ENCODE measurements at places on chromosomes 2 and 18. TPM values are rescaled to one million over a fixed set of nuclear protein-coding genes. Genes with fewer than 3 reads are reported as not detected.

GRCh38 chr2:217165547-217165946 lies 305.7 kb upstream of the TNP1 start:
- no peak for DNase-seq
- no peak overlapping the region for H3K4me3 ChIP-seq
- H3K36me3 ChIP-seq: no peaks in the 10 kb centered on the region
- H3K27me3 ChIP-seq: no peaks in the 10 kb centered on the region
- H3K27ac ChIP-seq: no peak overlapping the region

GRCh38 chr2:216492597-216493333 lies 5.9 kb upstream of the RPL37A start:
- H3K27me3 ChIP-seq: no peaks in the 10 kb centered on the region
- peaks cover 49% of the 10 kb centered on the region for H3K4me1 ChIP-seq
- peak overlapping the region; percentile 77 for H3K27ac ChIP-seq
- peak overlapping the region; percentile 4 for H3K4me3 ChIP-seq

GRCh38 chr18:75753753-75754152 lies 326.2 kb upstream of the SMIM21 start:
- H3K27ac ChIP-seq: no peak overlapping the region
- H3K4me3 ChIP-seq: no peak overlapping the region
- H3K36me3 ChIP-seq: no peaks in the 10 kb centered on the region
- H3K27me3 ChIP-seq: no peaks in the 10 kb centered on the region
- H3K4me1 ChIP-seq: no peaks in the 10 kb centered on the region
- no peak for DNase-seq

DNA sequence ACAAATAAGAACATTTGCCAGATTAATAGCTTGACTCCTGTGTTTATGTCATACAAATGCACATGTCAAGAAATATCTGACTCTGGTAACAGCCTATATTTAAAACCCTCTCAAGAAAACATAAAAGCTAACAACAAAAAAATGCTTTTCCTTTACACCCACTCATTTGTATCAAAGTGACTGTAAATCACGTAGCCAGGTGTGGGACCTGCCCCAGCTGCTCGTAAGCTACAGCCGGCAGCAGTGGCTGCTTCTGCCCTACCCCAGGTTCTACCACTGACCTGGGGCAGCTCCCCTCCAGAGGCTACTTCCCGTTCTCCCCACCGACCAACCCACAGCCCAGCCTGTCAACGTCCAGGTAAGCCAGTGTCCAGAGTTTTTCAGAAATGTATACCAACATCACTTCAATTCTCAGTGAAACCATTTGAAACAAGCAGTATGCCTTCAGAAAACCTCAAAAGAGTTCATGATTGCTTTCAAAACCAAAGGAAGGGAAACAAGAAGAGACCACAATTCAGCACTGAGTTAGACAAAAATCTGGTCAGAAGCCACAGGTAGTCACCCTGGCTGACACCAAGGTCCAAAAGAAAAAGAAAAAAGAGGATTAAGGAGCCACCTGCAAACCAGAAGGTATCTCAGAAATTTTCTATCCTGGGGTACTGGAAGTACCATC lies 40.4 kb downstream of the KIDINS220 start:
- peaks cover 5% of the 10 kb centered on the region for H3K36me3 ChIP-seq
- no peak overlapping the region for H3K4me3 ChIP-seq
- no peaks in the 10 kb centered on the region for H3K27me3 ChIP-seq
- DNase-seq: no peak

GRCh38 chr2:197191177-197191939 lies 119.2 kb downstream of the ANKRD44 start:
- no peaks in the 10 kb centered on the region for H3K4me1 ChIP-seq
- H3K27ac ChIP-seq: no peak overlapping the region
- H3K36me3 ChIP-seq: no peaks in the 10 kb centered on the region
- H3K4me3 ChIP-seq: no peak overlapping the region
- no peaks in the 10 kb centered on the region for H3K27me3 ChIP-seq

- peak overlapping the region; percentile 18 for H3K27ac ChIP-seq
- H3K4me1 ChIP-seq: peaks cover 13% of the 10 kb centered on the region
- peak overlapping the region; percentile 12 for H3K4me3 ChIP-seq
- peaks cover 21% of the 10 kb centered on the region for H3K36me3 ChIP-seq
- DNase-seq: peak; percentile 62
Observed at GRCh38 chr2:85053802-85054201, 79.4 kb upstream of the TCF7L1 start.

GRCh38 chr2:37196320-37197195 lies at the start of gene CEBPZOS:
TSS of gene CEBPZOS (plus strand) at chr2:37196496. CDS start at chr2:37199705, 3,209 bp downstream.
- H3K4me1 ChIP-seq: peaks cover 10% of the 10 kb centered on the region
- H3K36me3 ChIP-seq: peaks cover 8% of the 10 kb centered on the region
- peak; percentile 58 for DNase-seq
- peak within 1 kb of the TSS; percentile 80 for H3K27ac ChIP-seq
- H3K4me3 ChIP-seq: peak within 1 kb of the TSS; percentile 88

DNA sequence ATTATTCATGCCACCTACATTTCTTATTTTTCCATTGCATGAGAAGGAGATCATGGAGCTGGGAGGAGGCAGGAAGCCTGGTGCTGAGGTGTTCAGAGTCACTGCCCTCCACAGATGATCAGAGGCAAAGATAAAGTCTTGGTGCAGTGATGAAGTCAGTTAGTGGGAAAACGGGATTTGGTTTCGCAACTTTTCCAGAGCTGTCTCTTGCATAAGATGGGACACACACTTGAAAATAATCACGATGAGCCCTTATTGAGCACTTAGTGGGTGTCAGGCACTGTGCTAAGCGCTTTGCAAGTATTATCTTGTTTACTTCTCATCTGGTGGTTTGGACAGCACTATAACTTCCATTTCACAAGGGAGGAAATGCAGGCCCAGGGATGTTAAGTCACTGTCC lies 222.1 kb upstream of the SMAD2 start:
- no peaks in the 10 kb centered on the region for H3K36me3 ChIP-seq
- no peak overlapping the region for H3K27ac ChIP-seq

- peaks cover 3% of the 10 kb centered on the region for H3K4me1 ChIP-seq
- DNase-seq: peak; percentile 48
- no peak overlapping the region for H3K27ac ChIP-seq
- no peaks in the 10 kb centered on the region for H3K27me3 ChIP-seq
- no peaks in the 10 kb centered on the region for H3K36me3 ChIP-seq
Observed at GRCh38 chr2:174654419-174654941, 56.9 kb upstream of the WIPF1 start.

DNA sequence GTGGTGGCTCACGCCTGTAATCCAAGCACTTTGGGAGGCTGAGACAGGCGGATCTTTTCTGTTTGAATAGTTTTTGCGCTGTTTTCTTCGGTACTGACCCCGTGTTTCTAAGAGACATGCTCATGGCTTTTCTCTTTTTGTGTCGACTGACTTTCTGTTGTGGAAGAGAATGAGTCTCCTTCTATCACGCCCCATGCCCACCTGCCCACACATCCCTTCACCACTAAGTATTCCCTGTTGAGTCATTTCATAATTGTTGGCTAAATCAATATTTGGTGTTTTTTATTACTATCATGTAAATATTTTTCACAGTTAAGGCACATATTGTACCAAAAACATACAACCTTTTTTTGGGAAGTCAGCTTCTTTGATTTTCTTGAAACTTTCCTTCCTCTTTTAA lies 198.8 kb upstream of the TWIST2 start:
- no peaks in the 10 kb centered on the region for H3K36me3 ChIP-seq
- no peaks in the 10 kb centered on the region for H3K27me3 ChIP-seq
- no peak for DNase-seq
- H3K4me1 ChIP-seq: peaks cover 4% of the 10 kb centered on the region
- no peak overlapping the region for H3K4me3 ChIP-seq

GRCh38 chr2:44137872-44138551 lies 30.7 kb upstream of the PPM1B start:
- no peak overlapping the region for H3K4me3 ChIP-seq
- no peaks in the 10 kb centered on the region for H3K27me3 ChIP-seq
- peaks cover 16% of the 10 kb centered on the region for H3K4me1 ChIP-seq
- H3K36me3 ChIP-seq: no peaks in the 10 kb centered on the region
- DNase-seq: no peak

DNA sequence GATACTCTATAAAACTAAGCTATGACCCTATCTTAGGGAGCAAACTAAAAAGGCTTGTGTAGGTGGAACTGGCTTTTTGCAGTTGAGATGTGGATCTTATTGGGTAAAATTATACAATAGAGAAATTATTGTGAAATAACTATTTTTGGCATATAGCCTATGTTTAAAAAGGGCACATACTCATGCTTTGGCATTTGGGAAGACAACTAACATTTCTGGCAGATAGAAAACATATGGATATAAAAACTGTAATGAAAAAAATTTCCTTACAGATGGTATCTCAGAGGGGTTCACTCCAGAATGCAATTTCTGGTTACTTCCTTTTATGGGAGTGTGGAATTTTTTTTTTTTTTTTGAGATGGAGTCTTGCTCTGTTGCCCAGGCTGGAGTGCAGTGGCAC lies 120.1 kb upstream of the CCDC195 start:
- no peak overlapping the region for H3K27ac ChIP-seq
- DNase-seq: no peak
- H3K27me3 ChIP-seq: no peaks in the 10 kb centered on the region
- no peak overlapping the region for H3K4me3 ChIP-seq

DNA sequence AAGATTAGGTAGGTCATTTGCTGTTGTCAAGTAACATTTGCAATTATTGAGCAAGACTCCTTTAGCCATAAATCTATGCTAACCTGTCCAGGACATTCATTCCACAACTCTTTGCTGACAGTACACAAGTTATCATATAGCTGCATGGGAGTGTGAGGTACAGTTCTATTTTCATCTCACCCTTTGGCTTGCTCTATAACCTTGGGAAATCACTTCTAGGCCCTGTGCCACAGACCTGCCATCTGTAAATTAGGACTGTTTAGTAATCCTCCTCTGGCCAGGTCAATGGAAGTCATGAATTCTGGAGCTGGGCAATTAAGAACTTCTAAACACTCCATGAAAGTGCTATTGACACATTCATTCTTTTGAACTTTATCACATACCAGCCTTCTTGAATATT lies 34.6 kb upstream of the PAIP2B start:
- peaks cover 18% of the 10 kb centered on the region for H3K27me3 ChIP-seq
- H3K4me3 ChIP-seq: no peak overlapping the region
- H3K36me3 ChIP-seq: no peaks in the 10 kb centered on the region
- no peaks in the 10 kb centered on the region for H3K4me1 ChIP-seq
- no peak for DNase-seq

- no peak overlapping the region for H3K4me3 ChIP-seq
- H3K27ac ChIP-seq: no peak overlapping the region
- DNase-seq: no peak
Observed at GRCh38 chr2:241155936-241156335, 5.7 kb downstream of the PPP1R7 start.

DNA sequence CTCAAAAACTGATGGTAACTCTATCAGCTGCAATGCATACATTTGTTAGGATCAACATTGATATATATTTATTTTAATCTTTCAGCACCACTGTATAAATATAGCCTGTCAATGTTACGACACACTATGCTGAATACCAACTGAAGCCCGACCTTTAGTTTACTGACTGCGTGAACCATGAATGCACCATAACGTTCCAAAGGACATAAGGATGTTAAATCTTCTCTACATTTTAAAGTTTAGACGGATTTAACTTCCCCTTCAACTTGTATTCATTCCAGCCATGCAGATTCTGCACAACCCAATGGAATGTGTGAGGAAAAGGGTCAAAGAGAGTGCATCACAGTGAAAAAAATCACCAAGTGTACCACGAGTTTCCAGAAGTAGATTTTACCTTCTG lies 489.5 kb downstream of the IRS1 start:
- H3K4me1 ChIP-seq: no peaks in the 10 kb centered on the region
- no peak overlapping the region for H3K27ac ChIP-seq
- no peaks in the 10 kb centered on the region for H3K36me3 ChIP-seq
- peak; percentile 47 for DNase-seq
- no peak overlapping the region for H3K4me3 ChIP-seq

DNA sequence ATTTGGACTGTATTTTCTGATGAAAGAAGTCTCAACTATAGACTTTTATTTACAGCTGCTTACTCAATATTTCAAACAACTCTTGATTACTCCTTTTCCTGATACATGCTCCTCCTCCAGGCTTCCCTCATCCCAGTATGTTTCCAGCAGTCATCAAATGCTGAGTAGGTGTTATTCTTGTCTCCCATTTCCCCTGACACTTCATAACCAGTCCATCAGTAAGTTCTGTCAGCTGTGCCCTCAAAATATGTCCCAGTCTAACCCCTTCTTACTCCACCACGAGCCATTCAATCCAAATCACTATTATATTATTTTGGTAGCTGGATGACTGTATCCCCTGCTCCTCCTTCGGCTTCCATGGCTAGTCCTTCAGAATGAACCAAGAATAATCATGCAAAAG lies 189.1 kb upstream of the DTNA start:
- H3K4me3 ChIP-seq: no peak overlapping the region
- H3K27me3 ChIP-seq: no peaks in the 10 kb centered on the region
- no peak for DNase-seq
- no peak overlapping the region for H3K27ac ChIP-seq
- H3K4me1 ChIP-seq: no peaks in the 10 kb centered on the region

- peaks cover 33% of the 10 kb centered on the region for H3K36me3 ChIP-seq
- H3K27me3 ChIP-seq: no peaks in the 10 kb centered on the region
- no peaks in the 10 kb centered on the region for H3K4me1 ChIP-seq
- no peak overlapping the region for H3K27ac ChIP-seq
- no peak for DNase-seq
Observed at GRCh38 chr2:30161929-30162706, 15.3 kb downstream of the YPEL5 start.

- no peaks in the 10 kb centered on the region for H3K4me1 ChIP-seq
- no peak overlapping the region for H3K27ac ChIP-seq
- H3K4me3 ChIP-seq: no peak overlapping the region
- no peaks in the 10 kb centered on the region for H3K36me3 ChIP-seq
- DNase-seq: no peak
Observed at GRCh38 chr2:53994818-53995808, 24.3 kb upstream of the PSME4 start.

DNA sequence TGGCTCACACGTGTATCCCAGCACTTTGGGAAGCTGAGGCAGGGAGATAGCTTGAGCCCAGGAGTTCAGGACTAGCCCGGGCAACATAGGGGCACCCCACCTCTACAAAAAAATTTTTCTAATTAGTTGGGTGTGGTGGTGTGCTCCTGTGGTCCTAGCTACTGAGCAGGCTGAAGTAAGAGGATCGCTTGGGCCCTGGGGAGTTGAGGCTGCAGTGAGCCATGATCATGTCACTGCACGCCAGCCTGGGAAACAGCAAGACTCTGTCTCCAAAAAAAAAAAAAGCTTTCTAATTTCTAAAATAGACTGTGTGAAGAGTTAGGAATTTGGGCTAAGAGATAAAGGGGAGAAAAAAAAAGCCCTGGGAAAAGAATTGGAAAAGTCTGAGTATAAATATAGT lies 51.9 kb upstream of the NAB1 start:
- H3K4me3 ChIP-seq: no peak overlapping the region
- no peaks in the 10 kb centered on the region for H3K27me3 ChIP-seq

DNA sequence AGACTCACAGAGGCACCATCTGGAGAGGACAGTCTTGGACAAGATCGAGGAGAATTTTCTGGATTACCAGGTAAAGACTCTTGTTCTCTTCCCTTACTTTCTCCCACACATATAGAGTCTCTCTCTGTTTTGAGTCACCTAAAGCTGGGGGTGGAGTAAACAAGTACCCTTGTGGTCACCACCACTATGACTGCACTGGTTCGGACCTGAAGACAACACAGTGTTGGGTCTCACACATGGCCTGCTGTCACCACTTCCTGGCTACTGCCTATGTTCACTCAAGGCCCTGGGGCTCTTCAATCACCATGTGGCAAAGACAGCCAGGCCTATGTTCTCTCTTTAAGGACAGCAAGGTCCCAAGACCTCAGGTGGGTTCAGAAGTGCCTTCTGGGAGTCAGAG lies 253.3 kb upstream of the VRK2 start:
- H3K27me3 ChIP-seq: no peaks in the 10 kb centered on the region
- H3K4me3 ChIP-seq: no peak overlapping the region
- H3K27ac ChIP-seq: no peak overlapping the region
- DNase-seq: no peak
- no peaks in the 10 kb centered on the region for H3K4me1 ChIP-seq

Gene RUFY4
- not detected for total RNA-seq

Gene FARSB
- total RNA-seq: 21.9 TPM

Gene CFAP65
- total RNA-seq: 0.27 TPM

Gene ALPI
- total RNA-seq: not detected

Gene PARD3B
- 7.0 TPM for total RNA-seq

Gene SPRED2
- total RNA-seq: 55.2 TPM
